Uterus (tissue), 4 donors: ENCODE measurements at places on chromosomes 12 and 14.

- H3K27me3 ChIP-seq, result no peaks in the 10 kb centered on the region
- no peaks in the 10 kb centered on the region for H3K36me3 ChIP-seq
- no peak overlapping the region for H3K4me3 ChIP-seq
- no peak for DNase-seq
These were observed 1.8 kb upstream of the KRT83 start for GRCh38 chr12:52323001-52323400.

- DNase-seq, result no peak
- H3K4me3 ChIP-seq, result no peak overlapping the region
These were observed 110.5 kb downstream of the TTLL5 start for GRCh38 chr14:75771595-75771994.

DNA sequence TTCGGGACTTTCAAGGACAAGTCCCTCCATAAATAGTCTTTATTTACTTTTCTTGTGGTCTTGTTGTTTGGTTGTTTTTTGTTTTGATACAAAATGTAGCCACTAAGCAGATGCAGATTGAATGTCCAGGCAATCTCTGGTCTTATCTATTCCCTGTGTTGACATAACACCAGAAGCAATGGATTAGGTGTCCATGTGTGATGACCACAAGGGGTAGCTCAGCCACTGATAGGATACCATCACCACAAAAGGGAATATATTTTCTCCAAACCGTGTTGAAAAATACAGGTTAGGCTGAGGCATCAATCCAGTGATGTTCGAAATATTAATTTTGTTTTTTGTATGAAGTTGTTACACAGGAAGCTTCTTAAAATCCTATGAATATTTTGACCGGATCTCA, 196.3 kb downstream of the EPS8 start:
- no peak overlapping the region for H3K27ac ChIP-seq
- no peak for DNase-seq
- H3K36me3 ChIP-seq, result no peaks in the 10 kb centered on the region
- H3K4me3 ChIP-seq, result no peak overlapping the region
- no peaks in the 10 kb centered on the region for H3K4me1 ChIP-seq

GRCh38 chr12:51528852-51529650, 62.0 kb upstream of the SCN8A start:
- no peaks in the 10 kb centered on the region for H3K36me3 ChIP-seq
- no peak overlapping the region for H3K4me3 ChIP-seq
- H3K4me1 ChIP-seq, result no peaks in the 10 kb centered on the region
- H3K27ac ChIP-seq, result no peak overlapping the region

DNA sequence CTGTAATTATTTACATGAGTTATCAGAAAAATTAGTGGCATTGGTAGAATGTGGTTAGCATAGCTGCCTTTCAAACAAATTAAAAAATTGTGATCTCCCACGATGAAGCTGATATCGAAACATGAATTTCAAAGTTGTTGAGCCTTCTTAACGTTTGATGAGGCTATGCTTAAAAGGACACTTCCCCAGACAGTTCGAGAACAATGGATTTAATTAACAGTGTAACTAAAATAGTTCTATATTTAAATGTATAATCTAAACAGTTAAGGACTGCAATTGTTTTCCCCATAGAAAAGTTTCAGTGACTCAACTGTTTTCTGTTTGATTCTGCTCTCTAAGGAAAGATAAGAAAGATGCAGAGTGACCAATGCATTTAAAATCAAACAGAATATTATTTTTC, 1.6 kb downstream of the CLEC2B start:
- H3K36me3 ChIP-seq, result no peaks in the 10 kb centered on the region
- peak overlapping the region; percentile 99 for H3K27ac ChIP-seq
- H3K4me1 ChIP-seq, result peaks cover 4% of the 10 kb centered on the region
- DNase-seq, result no peak
- H3K27me3 ChIP-seq, result no peaks in the 10 kb centered on the region

GRCh38 chr14:101454229-101454628, 107.1 kb upstream of the DIO3 start:
- no peak overlapping the region for H3K4me3 ChIP-seq
- H3K27me3 ChIP-seq, result peaks cover 17% of the 10 kb centered on the region
- H3K27ac ChIP-seq, result no peak overlapping the region
- H3K36me3 ChIP-seq, result no peaks in the 10 kb centered on the region

DNA sequence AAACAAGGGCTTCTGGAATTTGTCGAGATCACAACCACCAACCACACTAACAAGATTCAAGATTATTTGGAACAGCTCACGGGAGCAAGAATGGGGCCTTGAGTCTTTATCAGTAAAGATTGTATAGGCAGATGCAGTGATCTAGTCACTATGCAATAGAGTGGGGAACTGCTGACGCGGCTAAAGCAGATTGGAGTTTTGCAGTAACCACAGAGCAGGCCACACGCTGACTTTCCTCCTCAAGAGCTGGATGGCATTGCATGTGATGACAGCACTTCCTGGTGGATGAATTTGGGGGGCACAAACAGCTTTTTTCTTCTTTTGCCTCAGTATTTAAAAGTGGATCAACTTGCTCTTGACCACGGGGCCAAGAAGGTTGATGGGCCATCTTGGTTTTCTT, 46.0 kb downstream of the KCNK13 start:
- no peak for DNase-seq
- H3K4me3 ChIP-seq, result no peak overlapping the region
- no peaks in the 10 kb centered on the region for H3K27me3 ChIP-seq

DNA sequence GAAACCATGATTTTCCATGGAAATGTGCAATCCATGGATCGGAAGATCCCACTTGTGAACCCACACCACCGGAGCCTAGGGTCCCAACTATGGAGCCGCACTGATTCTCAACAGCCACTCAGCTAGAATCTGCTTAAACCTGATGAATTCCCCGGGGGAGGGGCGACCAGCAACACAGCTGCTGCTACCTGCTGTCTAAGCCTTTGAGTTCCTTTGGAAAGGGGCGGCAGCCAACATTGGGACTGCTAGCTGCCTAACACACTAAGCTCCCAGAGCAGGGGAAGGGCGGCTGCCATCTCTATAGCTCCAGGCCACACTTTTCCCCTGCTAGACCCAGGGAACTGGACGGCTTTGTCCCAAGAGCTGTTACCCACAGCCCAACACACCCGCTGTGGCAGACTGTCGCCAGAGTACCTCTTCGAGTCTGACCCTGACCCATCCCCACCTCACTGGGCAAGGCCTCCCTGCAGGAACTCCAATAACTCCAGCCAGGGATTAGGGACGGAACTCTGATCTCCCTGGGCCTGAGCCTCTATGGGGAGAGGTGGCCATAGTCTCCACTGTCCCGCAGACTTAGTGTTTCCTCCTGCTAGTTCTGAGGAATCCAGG, 205.8 kb upstream of the SLC16A7 start:
- H3K27me3 ChIP-seq, result no peaks in the 10 kb centered on the region
- H3K4me1 ChIP-seq, result no peaks in the 10 kb centered on the region
- no peak overlapping the region for H3K27ac ChIP-seq
- no peaks in the 10 kb centered on the region for H3K36me3 ChIP-seq

DNA sequence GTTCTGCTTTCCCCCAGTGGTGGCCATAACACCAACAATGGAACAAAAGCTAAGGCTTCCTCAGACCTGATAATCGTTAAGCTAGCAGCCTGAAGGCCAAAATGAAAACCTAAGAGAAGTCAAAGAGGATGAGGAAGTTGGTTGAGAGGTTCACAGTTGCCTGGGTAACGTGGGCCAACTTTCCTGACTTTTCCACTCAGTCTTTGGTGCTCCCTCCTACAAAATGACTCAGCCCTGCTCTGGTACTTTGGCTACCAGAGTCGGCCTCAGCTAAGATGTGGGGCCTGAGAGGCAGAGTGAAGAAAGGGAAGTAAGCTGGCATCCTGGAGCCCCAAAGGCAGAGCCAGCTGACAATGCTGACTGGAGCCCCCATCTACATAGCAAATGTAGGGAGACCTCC, 14.9 kb upstream of the FKBP11 start:
- H3K4me3 ChIP-seq, result no peak overlapping the region
- no peaks in the 10 kb centered on the region for H3K27me3 ChIP-seq

DNA sequence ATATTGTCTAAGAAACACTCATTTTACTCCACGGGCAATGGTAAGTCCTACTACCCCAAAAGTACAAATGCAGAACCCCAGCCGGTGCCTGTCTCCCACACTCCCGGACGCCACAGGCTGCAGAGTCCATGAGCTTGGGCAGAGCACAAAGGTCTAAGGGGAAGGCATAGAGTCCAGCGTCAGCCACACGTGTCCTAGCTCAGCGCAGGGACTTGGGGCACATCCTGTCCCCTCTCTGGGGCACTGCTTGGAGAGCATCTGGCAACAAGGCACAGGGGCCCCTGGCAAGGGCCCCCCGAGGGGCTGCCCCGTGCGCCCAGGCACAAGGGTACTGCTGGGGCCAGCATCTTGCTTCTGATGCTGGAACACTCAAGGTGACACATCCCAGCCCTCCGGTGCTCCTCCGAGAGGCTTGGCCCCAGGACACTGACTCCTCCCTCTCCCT, 58.4 kb downstream of the BCL11B start:
- no peaks in the 10 kb centered on the region for H3K4me1 ChIP-seq
- no peak overlapping the region for H3K4me3 ChIP-seq
- H3K27me3 ChIP-seq, result no peaks in the 10 kb centered on the region
- H3K36me3 ChIP-seq, result no peaks in the 10 kb centered on the region
- no peak for DNase-seq
- no peak overlapping the region for H3K27ac ChIP-seq

DNA sequence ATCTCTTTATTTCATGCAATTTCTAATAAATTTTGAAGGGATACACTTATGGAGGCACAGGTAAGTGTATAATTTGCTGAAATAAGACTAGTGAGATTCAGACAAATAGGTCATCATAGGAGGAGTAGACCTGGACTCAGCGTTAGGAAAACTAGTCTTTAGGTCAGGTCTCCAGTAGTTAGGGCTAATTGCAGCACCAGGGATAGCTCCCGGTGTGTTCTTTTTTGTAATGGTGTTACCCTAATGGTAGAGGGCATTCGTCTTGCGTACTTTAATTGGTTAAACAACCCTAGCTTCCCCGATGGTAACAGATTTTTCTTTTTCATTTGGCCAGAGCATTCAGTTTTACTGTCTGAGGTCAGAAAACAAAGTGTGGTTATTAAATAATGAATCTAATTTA, 64.9 kb downstream of the ARID2 start:
- H3K36me3 ChIP-seq, result no peaks in the 10 kb centered on the region
- H3K27me3 ChIP-seq, result no peaks in the 10 kb centered on the region
- H3K4me3 ChIP-seq, result no peak overlapping the region

GRCh38 chr12:88428350-88428749, 151.9 kb downstream of the KITLG start:
- no peaks in the 10 kb centered on the region for H3K36me3 ChIP-seq
- H3K4me1 ChIP-seq, result peaks cover 6% of the 10 kb centered on the region
- no peak overlapping the region for H3K4me3 ChIP-seq
- DNase-seq, result no peak
- H3K27me3 ChIP-seq, result no peaks in the 10 kb centered on the region

DNA sequence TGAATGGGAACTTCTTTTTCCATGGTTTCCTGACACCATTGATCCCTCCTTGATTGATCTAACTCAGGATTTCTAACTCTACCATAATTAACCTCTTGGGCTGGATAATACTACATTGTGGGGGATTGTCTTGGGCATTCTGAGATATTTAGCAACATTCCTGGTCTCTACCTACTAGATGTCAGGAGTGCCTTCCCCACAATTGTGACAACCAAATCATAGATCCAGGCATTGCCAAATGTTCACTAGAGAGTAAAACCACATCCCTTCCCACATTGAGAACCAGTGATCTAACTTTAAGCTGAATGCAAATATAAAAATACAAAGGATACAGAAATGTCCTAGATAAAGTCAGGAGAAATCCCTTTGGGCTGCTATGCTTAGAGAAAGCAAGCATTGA, 36.9 kb upstream of the CCDC198 start:
- H3K36me3 ChIP-seq, result no peaks in the 10 kb centered on the region
- no peaks in the 10 kb centered on the region for H3K27me3 ChIP-seq
- no peak overlapping the region for H3K4me3 ChIP-seq
- no peak overlapping the region for H3K27ac ChIP-seq
- no peaks in the 10 kb centered on the region for H3K4me1 ChIP-seq

GRCh38 chr14:34049790-34050189, 98.9 kb upstream of the EGLN3 start:
- no peaks in the 10 kb centered on the region for H3K36me3 ChIP-seq
- no peak overlapping the region for H3K27ac ChIP-seq
- H3K27me3 ChIP-seq, result no peaks in the 10 kb centered on the region

DNA sequence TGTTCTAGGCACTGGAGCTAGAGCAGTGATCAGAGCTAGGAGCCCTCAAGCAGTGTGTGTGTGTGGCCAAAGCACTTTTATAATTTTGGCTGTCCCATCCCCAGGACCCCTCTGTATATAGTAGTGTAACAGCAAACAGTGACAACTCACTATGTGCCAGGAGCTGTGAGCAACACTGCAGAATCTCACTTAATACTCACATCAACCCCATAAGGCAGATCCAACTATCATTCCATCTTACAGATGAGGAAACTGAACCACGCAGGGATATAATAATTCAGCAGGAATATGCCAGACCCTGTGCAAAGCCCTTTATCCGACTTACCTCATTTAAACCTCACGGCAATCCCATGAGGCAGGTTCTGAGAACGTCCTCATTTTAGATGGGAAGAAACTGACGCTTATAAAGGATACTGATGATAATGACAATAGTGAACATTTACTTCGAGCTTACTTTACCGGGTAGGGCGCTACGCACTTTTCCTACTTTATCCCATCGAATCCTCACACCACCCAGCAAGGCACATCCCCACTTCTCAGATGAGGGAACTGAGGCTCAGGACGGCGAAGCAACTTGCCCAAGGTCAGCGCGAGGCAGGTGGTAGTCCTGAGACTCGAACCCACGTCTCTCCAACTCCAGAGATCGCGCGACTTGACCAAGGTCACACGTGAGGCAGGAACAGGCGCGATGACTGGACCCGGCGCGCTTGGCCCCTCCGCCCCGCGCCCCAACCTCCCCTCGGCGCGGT, 687 bp downstream of the RAB35 start:
- H3K4me1 ChIP-seq, result peaks cover 5% of the 10 kb centered on the region
- no peaks in the 10 kb centered on the region for H3K36me3 ChIP-seq
- DNase-seq, result no peak
- peak overlapping the region; percentile 98 for H3K27ac ChIP-seq
- peak overlapping the region; percentile 80 for H3K4me3 ChIP-seq

- DNase-seq, result no peak
- no peaks in the 10 kb centered on the region for H3K27me3 ChIP-seq
- H3K36me3 ChIP-seq, result no peaks in the 10 kb centered on the region
- no peak overlapping the region for H3K27ac ChIP-seq
- H3K4me3 ChIP-seq, result no peak overlapping the region
These were observed 57.9 kb downstream of the SLCO1A2 start for GRCh38 chr12:21276826-21277225.

GRCh38 chr12:26691234-26691970, 141.6 kb downstream of the ITPR2 start:
- H3K36me3 ChIP-seq, result no peaks in the 10 kb centered on the region
- no peaks in the 10 kb centered on the region for H3K27me3 ChIP-seq
- no peak for DNase-seq
- H3K4me3 ChIP-seq, result no peak overlapping the region
- H3K4me1 ChIP-seq, result no peaks in the 10 kb centered on the region
- no peak overlapping the region for H3K27ac ChIP-seq

GRCh38 chr12:128004383-128004938, 262.5 kb upstream of the TMEM132C start:
- no peak for DNase-seq
- no peaks in the 10 kb centered on the region for H3K27me3 ChIP-seq
- H3K27ac ChIP-seq, result no peak overlapping the region
- H3K4me1 ChIP-seq, result no peaks in the 10 kb centered on the region
- no peak overlapping the region for H3K4me3 ChIP-seq
- no peaks in the 10 kb centered on the region for H3K36me3 ChIP-seq

- no peaks in the 10 kb centered on the region for H3K27me3 ChIP-seq
- H3K36me3 ChIP-seq, result no peaks in the 10 kb centered on the region
- H3K4me1 ChIP-seq, result no peaks in the 10 kb centered on the region
These were observed 14.5 kb upstream of the CCT2 start for GRCh38 chr12:69570545-69571399.
